Mesenteric fat pad (tissue), 1 donor: ENCODE measurements at places on chromosomes 7 and 10. TPM values are rescaled to one million over a fixed set of nuclear protein-coding genes. Genes with fewer than 3 reads are reported as not detected.

- no peak for DNase-seq
Measured at GRCh38 chr7:102165136-102165535, 121.5 kb upstream of the SH2B2 start.

- no peak for DNase-seq
Measured at GRCh38 chr10:29387269-29387668, 98.4 kb downstream of the LYZL1 start.

AZGP1 gene
- 76.2 TPM for total RNA-seq

DNA sequence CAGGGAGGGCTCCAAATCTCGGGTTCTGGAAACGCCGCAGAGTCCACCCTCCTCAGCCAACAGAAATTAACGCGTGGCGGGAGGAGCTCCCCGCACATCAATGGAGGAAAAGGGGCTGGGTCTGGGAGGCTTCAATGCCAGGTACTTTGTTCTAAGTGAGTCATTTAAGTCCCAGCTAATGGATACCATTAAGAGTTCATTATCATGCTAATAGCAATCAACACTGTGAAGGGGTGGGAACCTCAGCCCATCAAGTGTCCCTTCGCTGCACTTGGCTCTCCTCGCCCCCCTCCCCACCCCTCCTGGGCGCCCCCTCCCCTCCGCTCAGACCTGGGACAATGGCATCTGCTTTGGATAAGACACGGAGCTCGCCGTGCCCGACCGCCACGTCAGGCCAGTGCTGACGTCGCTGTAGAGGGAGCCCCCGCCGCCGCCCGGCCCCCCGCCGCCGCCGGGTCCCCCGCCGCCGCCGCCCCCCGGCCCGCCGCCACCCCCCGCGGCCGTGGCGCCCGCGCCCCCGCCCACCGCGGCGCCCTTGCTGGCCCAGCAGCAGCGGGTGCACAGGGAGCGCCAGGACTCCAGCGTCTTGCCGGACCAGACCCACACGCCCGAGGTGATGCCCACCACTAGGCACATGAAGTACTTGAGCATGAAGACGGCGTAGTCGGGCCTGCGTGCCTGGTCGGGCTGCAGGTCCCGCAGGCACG lies 2.9 kb downstream of the FZD8 start:
- DNase-seq = no peak

EBLN1 gene
- total RNA-seq = not detected

- DNase-seq = no peak
Measured at GRCh38 chr7:16989811-16990413, 108.1 kb upstream of the AGR3 start.

DNA sequence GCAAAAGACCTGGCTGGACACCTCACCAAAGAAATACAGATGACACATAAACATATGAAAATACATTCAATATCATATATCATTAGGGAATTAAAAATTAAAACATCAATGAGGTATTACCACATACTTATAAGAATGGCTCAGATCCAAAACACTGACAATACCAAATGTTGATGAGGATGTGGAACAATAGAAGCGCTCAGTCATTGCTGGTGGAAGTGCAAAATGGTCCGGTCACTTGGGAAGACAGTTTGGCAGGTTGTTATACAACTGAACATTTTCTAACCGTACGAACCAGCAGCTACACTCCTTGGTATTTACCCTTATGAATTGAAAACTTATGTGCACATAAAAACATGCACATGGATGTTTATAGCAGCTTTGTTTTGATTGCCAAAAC lies 38.5 kb downstream of the ZMYND11 start:
- DNase-seq = no peak

DNA sequence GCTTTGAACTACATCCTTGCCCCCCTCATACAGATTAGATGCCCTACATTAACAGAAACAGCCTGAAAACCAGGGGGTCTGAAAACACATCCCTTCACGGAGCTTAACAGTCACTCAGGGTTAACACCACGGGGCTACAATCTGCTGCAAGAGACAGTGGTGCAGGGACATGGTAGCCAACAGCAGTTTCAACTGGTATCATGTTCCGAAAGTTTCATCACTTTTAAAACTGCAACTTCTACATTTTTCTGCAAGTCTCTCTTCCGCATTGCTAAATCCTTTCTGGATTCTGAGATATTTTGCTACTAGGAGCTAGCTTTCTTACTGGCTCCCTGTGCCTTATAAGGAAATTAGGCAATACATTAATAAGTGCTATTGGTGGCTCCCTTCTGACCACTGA lies 92.6 kb downstream of the JAZF1 start:
- no peak for DNase-seq

- no peak for DNase-seq
Measured at GRCh38 chr10:70753026-70753663, 32.0 kb downstream of the TBATA start.

GRCh38 chr7:156022483-156023459 lies 210.5 kb upstream of the SHH start:
- DNase-seq = peak; percentile 76

- no peak for DNase-seq
Measured at GRCh38 chr7:105429746-105430612, 41.3 kb upstream of the SRPK2 start.

DNA sequence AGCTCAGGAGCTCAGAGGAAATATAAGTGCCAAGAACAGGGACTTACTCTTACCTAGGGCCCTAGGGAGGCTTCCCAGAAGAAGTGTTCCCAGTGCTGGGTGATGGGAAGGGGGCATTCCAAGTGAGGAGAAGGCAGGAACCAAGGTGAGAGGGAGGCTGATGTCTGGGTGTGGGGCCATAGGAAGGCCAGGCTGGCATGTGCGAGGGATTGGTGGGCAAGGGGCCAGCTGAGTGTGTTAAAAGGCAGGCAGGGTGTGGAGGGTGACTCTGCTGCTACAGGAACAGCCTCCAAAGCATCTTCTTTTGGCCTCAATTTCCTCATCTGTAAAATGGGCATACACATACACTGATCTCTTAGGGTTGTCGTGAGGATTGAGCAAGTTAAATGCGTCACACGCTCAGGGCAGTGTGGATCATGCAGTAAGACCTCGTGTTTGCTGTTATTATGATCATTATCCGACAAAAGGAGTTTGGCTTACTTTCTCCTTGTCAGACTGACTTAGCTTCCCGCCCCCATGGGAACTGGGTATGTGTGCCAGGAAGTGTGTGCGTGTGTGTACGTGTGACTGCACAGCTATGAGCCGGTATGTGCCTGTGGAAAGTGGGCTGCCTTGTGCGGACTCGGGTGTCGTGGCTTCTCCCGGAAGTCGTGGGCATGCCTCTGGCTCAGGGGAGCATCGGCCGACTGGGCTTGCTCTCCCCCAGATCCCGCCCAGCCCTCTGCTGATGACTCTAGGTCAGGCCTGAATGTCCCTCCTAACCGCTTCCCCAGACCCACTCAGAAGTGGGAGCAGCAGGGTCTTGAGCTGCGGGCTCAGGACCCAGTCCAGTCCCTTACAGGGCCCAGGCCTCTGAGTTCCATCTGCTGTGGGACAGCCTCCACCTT lies 59.6 kb downstream of the NEURL1 start:
- DNase-seq = no peak

- no peak for DNase-seq
Measured at GRCh38 chr7:107228291-107228690, 59.5 kb downstream of the HBP1 start.

DNA sequence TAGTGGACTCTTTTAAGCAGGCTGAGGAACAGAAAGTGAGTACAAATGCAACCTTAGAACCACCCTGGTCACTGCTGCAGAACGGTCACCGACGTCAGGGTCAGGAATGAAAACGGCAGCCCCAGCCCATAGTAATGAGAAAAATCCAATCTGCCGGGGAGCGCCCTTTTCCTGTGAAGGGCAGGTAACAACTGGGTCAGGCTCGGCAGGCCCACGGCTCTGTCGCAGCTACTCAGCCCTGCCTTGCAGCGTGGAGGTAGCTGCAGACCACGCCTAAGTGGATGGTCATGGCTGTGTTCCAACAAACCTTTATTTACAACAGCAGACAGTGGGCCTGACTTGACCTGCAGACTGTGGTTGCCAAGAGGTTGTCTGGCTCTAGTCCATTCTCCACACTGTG lies 563.2 kb downstream of the DNAJB6 start:
- peak; percentile 60 for DNase-seq

RADIL gene
- total RNA-seq = 6.1 TPM

DNA sequence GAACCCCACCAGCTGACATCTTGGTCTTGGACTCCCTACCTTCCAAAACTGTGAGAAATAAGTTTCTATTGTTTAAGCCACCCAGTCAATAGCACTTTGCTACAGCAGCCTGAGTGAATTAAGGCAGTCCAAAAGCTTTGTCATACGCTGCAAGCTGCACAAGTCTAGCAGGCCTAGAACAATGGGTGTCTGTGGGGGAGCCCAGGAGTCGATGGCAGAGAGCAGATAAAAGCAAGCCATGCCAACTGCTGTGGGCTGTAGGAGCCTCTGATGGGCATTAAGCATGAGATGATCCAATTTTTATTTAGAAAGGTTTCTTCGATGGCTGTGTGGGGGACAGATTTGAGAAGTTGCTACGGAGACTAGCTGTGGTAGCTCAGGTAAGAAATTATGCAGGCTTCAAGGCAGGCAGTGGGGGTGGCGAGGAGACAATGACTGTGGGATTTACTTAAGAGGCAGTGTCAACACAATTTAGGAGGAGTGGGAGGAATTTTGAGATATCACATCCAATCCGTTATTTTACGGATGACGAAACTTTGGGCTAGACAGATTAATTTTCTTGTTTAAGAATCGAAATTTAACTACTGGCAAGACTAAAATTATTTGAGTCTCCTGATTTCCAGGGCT lies 110.4 kb downstream of the NRCAM start:
- no peak for DNase-seq

DNA sequence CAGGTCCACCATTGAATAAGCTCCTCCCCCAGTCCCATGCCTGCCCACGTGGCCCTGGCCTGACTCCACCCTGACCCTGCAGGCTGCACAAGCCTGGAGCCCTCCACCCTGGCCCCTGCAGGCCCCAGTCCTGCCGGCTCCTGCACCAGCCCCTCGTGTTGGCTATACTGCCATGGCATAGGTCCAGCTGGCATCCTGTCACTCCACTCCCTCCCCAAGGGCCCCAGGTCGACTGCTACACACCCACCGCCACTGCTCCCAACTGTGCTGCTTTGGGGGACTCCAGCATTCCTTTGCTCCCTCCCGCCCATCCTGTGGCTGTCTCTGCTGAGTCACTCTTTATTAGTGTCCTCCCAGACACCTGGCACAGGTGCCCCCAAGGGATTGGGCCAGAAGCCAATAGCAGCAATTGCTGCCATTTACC lies 32.4 kb upstream of the HSPA12A start:
- DNase-seq = peak; percentile 82

MSRB2 gene
- total RNA-seq = 39.1 TPM

VWA2 gene
- 0.19 TPM for total RNA-seq

HOXA6 gene
- 3.1 TPM for total RNA-seq

DNA sequence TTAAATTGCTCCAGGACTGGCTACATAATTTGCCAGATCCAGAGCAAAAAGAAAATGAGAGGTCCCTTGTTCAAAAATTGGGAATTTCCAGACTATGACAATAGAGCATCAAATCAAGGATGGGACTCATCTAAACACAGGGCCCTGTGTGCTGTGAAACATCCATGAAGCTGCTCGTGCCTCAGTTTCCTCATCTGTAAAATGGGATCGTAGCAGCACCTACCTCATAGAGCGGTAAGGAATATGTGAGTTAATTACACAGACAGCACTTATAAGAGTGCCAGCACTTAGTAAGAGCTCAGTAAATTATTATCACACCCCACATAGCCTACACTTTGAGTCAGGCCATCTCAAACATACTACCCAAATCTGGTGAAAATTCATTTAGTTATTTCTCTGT lies 135.9 kb upstream of the RHEB start:
- DNase-seq = no peak

- no peak for DNase-seq
Measured at GRCh38 chr10:77944519-77944918, 18.0 kb upstream of the DLG5 start.

TYW1B gene
- 2.4 TPM for total RNA-seq

- peak; percentile 18 for DNase-seq
Measured at GRCh38 chr7:45092100-45092930, 3.5 kb upstream of the NACAD start.

GRCh38 chr7:96968981-96969380 lies 36.4 kb upstream of the DLX6 start:
- no peak for DNase-seq

INSIG1 gene
- 43.6 TPM for total RNA-seq

DNA sequence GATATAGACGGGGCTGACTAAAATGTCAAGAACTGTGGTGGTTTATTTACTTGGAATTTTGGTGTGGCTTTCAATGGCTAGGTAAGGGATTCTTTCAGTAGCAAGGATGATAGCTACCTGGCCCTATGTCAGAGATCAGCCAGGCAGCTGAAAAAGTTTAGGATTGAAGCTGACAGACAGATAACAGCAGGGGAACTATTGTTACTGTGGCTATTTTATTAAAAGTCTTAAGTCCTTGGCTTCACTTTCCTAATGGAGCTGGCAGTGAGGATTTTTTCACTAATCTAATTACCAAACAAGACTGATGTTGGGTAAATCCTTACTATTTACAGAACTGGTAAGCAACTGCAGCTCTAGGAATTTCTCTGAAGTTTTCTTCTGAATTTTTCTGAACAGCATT lies 72.4 kb upstream of the ANLN start:
- no peak for DNase-seq

VGF gene
- total RNA-seq = 0.22 TPM

GRCh38 chr10:16520900-16521299 lies 779 bp downstream of the C1QL3 start:
- DNase-seq = no peak

GRCh38 chr10:121791761-121792160 lies 136.1 kb downstream of the ATE1 start:
- DNase-seq = no peak

SLC13A1 gene
- not detected for total RNA-seq

SYT15 gene
- 6.3 TPM for total RNA-seq

DNA sequence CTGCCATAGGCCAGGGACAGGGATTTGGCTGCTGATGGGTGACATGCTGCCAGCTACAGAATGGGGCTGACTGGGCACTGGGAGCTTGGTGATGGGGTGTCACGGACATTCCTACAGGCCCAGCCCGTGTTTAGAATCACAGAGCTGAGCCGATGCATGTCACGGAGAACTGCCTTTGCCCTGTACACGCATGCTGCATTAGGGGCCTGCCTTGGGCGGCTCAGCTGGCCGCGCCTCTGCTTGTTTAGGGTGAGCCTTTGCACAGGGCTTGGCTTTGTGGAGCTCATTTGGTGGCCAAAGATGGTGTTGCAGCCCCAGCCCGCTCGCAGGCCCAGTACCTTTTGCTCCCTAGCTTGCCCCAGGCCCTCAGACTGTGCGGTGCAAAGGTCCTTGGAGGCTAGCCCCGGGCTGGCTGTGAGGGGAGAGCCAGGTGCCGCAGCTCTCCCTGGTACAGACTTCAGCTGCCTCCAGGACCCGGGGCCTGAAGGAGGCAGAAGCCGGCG lies 108.4 kb upstream of the BTBD16 start:
- DNase-seq = no peak

CXCL12 gene
- 347 TPM for total RNA-seq

- no peak for DNase-seq
Measured at GRCh38 chr7:92708111-92709042, 118.2 kb upstream of the FAM133B start.
